ENCODE measurements at places on chromosomes 7 and 10.
A peak's percentile ranks its signal among the peaks of the same experiment; 100 is the strongest.

DNA sequence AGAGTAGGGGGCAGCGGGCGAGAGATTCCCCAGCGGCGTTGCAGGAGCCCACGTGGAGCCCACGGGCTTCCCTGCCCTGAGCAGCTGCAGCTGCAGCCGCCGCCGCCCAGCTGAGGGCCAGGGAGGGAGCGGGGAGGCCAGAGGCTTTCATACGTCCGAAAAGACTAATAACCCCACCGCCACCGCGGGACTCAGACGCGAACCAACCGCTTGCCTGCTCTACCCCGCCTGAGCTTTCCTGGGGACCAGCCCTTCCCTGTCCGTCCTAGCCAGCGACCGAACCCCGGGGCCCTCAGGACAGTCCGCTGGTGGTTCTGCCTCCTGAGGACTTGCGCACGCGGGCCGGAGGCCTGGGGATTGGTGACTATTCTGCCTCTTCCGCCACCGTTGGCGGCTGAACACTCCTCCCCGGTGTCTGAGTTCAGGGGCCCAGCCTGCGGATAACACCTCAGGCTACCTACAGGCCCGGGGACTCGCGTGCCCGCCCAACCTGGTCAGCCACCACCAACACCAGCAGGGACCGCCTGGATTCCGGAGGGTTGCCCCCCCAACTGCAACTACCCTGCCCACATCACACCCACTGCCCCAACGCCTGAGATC lies 18.4 kb downstream of the IFT22 start:
- DNase-seq: no peak

DNA sequence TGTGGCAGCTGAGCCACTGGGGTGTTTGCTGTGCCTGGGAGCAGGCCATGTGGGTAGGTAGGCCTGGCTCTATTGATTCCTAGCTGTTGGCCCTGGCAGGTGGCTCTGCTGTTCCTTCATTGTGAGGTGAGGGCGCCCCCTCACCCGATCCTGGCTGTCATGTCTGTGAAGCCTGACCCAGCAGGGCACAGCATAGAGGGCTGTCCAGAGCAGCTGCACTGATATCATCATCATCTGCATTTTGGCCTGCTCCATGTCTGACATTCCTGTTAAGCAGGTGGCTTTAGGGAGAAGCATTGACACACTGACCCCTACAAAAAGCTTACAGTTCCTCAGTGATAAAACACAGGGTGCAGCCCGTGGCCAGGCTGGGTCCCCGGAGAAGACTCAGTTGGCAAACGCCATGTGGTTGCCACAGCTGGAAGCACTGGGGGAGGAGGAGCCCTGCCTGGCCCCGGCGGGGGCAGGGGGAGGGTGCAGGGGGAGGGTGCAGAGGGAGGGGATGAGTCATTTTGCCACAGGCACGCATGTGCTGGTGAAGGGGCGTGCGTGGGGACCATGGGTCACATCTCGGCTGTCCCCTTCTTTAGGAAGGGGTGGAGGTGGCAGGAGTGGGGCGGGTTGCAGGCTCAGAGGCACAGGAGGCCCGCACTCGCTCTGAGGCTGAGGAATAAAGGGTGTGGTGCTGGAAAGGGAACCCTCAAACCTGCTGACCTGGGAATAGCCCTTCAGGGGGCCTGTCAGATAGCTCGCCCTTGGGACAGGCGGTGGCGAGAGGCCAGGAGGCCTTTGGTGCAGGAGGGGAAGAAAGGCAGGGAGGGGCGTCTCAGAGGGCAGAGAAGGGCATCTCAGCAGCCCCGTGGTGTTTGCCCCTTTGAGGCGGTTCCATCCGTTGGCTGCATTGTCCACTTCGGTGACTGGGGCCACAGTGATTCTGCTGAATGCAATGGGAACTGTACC lies 31.6 kb downstream of the IKZF1 start:
- no peak for DNase-seq

GRCh38 chr7:139860090-139860775 lies 31.2 kb downstream of the TBXAS1 start:
- DNase-seq: no peak

- DNase-seq: no peak
Observed at GRCh38 chr10:111075577-111076185, 1.1 kb upstream of the ADRA2A start.

- DNase-seq: no peak
Observed at GRCh38 chr7:157699357-157700013, 362.7 kb downstream of the DNAJB6 start.

DNA sequence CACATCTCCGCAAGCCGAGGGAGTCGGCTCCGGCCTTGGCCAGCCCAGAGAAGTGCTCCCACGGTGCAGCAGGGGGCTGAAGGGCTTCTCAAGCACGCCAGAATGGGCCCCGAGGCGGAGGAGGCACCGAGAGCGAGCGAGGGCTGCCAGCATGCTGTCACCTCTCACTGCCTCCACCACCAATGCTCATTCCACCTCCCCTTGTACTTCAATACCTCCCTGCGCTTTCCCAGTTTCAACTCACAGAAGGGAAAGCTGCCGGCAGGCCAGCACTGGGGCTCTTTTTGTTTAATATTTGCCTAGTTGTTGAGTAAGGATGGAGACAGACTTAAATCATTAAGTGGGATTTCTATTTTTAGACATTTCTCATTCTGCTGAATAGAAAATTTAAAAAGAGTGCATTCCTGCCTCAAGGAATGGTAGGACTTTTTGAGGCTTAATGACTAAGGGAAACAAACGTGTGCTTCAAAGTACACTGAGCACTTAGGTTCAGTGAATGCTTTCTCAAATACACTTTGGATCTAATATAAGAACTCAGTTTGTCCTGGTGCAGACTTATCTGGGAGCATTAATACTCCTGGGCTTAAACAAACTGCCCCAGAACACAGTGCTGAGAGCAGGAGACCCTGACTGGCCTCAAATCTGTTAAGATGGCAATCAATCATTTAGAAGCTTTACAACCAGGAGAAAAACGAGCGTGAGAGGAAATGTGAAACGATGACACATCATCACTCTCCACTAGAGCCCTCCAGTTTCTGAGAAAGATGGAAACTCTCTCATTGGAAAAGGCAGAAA lies 131.2 kb downstream of the RALA start:
- peak; percentile 52 for DNase-seq

DNA sequence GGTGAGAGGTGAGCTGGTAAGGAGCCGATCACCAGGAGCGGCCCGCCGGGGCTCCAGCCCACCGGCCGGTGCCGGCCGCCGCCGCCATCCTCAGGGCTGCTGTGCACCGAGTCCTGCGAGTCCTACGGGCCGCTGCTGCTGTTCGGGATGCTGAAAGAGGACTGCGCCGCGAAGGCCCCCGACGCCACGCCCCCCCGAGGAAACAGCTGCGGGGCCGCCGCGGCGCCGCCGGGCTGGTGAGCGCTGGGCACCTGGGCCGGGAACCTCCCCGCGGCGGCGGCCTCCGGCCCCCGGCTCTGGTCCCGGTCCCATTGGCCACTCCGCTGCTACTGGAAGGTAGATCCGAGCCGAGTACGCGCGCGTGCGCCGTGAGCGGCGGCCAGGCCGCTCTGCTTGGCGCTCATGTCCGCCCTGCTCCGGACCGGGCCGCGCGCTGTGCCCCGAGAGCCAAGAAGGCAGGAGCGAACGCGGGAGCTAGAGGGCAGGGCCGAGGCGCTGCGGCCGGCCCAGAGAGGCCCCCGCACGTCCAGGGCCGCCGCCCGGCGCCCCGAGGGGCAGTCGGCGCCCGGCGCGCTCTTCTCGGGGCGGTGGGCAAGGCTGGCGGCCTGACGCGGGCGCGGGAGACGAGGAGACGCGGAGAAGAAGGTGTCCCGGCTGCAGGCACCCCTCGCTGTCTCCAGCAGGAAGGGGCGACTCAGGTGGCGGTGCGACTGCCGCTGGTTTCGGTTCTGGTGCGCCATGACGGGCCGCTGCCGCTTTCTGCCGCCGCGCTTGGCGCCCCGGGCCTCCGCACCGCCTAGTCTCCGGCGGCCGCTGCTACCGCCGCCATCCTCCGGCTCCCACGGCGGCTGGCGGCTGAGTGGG lies 121.3 kb upstream of the WIPF3 start:
- DNase-seq: peak; percentile 53

- no peak for DNase-seq
Observed at GRCh38 chr7:54799792-54800191, 40.8 kb upstream of the SEC61G start.

- no peak for DNase-seq
Observed at GRCh38 chr10:120940299-120940900, 89.2 kb downstream of the WDR11 start.

- DNase-seq: no peak
Observed at GRCh38 chr7:117875566-117875965, 2.3 kb upstream of the CTTNBP2 start.

Measured in H54 (cell line).